ENCODE measurements at places on chromosomes 6 and 20.

DNA sequence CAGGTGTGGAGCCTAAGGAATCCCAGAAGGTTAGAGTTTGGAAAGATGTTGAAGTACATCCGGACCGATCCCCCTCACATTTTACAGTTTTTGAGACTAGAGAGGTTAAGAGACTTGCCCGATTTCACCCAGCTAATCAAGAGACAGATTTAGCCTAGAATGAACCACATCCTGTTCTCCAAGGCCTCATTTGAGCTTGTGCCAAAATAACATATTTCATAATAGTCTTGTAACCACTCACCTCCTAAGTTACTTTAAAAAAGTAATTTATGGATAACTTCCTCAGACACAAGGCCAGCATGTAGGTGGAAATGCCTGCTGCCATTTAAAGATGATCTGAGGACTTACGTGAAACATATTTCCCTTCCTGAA is 39.8 kb upstream of the ARHGAP18 start:
- no peak for DNase-seq

DNA sequence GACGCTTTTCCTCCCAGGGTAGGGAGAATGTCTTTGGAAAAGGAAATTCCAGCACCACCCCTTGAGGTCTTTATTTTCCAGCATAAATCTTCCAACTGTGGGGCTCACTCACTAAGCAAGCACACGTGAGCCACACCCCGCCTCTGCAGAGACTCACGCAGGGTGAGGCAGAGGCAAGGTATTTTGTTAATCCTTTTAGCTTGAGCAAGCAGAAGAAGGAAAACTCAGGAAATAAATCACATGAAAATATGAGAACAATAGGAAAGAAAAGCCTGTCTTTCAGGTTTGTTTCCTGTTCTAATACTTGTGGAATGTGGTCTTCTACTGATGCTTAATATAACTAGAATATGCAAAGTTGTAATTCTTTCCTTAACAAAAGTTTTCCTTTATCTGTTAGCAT is 4.1 kb upstream of the PHACTR2 start:
- DNase-seq, result no peak

GRCh38 chr6:167027772-167028171 is 28.6 kb downstream of the CEP43 start:
- no peak for DNase-seq

DNA sequence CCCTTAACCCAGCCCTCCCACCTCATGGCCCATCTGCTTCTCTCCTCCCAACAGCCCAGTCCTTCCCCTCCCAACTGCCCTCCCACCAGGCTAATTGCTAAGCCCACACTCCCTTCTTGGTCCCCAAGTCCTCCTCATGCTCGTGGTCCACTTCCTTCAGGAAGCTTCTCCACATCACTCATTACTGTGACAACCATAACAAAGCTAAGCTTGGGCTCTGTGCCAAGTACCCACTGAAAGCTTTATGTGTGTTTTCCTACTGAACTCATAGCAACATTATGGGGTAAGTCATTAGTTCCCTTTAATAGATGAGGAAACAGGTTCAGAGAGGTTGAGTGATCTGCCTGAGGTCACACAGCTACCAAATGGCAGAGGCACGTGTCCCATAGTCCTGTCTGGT is 16.2 kb downstream of the FRS3 start:
- no peak for DNase-seq

GRCh38 chr6:35485402-35485877 is 11.4 kb downstream of the TEAD3 start:
- no peak for DNase-seq

- DNase-seq, result no peak
Observed at GRCh38 chr6:71334768-71335167, 46.2 kb downstream of the OGFRL1 start.

DNA sequence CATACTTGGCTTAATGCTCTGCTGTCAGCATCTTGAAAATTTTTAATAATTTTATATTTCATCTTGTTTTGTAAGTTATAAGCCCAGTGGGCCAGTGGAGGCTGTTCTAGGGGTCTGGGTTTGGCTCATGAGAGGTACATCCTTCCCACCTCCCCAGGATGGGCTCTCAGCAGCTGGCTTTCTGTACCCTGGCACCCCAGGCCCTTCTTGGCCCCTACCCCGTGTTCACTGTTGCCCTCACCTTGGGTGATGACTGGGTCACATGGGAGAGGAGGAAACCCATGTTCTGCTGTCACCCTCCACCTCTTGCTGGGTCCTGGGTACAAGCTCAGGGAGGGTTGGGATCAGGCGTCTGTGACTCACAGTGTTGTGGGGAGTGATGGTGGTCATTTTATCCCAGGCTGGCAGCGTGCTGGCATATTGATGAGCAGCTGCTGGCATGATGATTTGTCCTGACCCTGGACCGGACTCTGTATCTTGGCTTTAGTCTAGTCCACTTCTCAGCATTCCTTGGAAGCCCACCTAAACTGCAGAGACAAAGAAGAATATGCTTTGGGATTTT is 34.6 kb downstream of the SLC16A10 start:
- no peak for DNase-seq

GRCh38 chr6:131226459-131227157 is 91.3 kb downstream of the AKAP7 start:
- no peak for DNase-seq

DNA sequence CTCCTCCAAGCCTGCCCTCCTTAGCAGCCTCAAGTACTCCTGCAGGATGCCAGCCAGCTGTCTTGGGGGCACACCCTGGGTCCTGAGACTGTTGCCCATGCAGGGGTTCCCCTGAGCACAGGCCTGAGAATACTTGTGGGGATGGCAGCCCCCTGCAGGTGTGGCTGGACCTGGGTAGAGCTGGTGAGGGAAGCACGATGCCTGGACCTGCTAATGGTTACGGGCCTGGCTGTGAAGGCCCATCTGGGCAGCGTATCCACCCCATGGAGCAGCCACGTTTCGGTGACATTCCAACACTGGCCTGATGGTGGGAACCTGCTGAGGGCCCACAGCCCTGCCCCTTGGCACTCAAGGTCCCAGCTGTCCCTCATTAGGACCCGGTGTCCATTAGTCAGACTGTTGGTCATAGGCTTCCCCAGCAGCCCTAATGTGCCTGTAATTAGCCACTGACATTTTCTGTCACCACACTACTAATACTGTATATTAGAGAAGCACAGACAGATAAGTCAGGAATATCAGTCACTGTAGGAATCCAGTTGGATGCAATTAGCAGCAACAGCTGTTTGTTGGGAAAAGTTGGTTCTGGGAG is 20.3 kb downstream of the CCDC167 start:
- no peak for DNase-seq

- DNase-seq, result no peak
Observed at GRCh38 chr6:1689141-1689540, 79.4 kb downstream of the FOXC1 start.

- DNase-seq, result no peak
Observed at GRCh38 chr20:63808964-63809674, 21.9 kb downstream of the ZBTB46 start.

GRCh38 chr6:120608826-120609225 is 725.5 kb downstream of the TBC1D32 start:
- no peak for DNase-seq

GRCh38 chr6:19831358-19831757 is 5.8 kb upstream of the ID4 start:
- no peak for DNase-seq

- DNase-seq, result no peak
Observed at GRCh38 chr6:147508866-147509608, 547 bp downstream of the SAMD5 start.

DNA sequence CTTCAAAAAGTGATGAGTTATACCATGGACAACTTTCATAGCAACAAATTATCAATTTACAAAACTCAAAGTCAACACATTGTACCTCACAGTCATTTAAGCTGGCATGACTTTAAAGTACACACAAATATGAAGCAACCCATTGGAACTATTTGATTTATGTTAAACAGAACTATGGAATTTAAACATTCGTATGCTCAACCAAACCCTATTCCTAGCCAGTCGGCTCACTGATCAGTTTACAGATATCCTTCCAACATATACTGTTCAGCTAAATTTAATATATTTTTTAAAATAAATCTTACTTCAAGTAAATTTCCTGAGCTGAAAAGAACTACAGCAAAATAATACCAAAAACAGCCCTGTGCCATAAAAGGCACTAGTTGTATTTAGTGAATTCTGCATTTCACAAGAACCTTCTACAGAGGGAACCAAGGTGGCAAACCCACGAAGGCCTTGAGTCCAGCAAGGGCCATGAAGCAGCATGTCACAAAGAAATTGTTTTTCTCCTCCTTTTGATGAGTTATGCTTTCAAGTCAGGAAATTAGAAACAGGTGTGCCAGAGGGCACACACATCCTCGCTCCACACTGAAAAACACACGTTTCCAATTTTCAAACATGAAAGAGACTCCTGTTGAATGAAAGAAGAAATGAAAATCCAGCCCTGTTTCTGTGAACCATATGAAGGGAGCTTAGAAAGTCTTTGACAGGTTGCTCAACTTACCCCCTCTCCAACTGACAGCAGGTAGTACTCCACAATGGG is 122.8 kb downstream of the TASP1 start:
- no peak for DNase-seq

DNA sequence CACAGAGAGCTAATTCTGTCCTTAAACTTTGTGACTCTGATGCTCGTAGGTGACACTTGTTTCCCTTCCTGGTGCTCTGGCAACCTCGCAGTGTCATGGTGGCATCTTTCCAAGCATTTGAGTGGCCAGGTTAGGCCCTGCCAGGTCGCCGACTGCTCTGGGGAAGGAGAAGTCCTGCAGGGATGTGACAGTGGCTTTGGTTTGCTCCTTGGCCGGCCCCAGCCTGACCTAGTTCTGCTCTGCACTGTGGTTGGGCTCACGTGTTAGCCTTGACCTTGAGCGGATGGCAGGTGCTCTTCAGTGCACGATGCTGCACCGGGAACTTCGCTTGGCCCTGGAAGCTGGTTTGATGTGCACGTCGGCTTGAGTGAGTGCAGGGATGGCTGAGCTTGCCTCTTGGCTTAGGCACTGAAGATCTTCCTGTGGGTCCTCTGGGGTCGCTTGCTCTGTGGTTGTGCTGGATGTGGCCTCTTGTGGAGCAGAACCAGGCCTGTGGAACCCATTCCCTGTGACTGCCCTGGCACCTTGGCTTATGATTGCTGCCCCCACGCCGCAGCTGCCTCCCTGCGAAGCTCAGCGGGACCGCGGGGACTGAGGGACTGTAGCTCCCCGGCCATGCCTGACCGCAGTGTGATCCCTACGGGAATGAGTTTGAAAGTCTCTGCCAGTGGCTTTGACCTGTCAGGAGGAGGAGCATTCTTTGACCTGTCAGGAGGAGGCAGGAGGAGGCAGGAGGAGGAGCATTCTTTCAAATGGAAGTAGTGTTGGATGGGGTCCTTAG is 8.7 kb downstream of the OSBPL2 start:
- no peak for DNase-seq

All from activated CD8-positive, alpha-beta memory T cell treated with anti-CD3 and anti-CD28 coated beads for 1 hour (primary cell).